Purkinje cell (primary cell): ENCODE measurements at places on chromosomes 5 and 9. TPM values are rescaled to one million over a fixed set of nuclear protein-coding genes. Genes with fewer than 3 reads are reported as not detected.

SHROOM1 gene
- 1.6 and 2.3 TPM in 2 replicates for polyA plus RNA-seq

UBE2QL1 gene
- 32.3 and 36.3 TPM in 2 replicates for polyA plus RNA-seq

MEIKIN gene
- 0.85 and 1.3 TPM in 2 replicates for polyA plus RNA-seq

ABL1 gene
- 1.0 and 3.1 TPM in 2 replicates for polyA plus RNA-seq

CA9 gene
- not detected in 2 replicates for polyA plus RNA-seq

GPR151 gene
- not detected in 2 replicates for polyA plus RNA-seq

SLC6A3 gene
- polyA plus RNA-seq: not detected in 2 replicates

CHSY3 gene
- 4.9 TPM in 1 of 2 replicates, not detected in the other for polyA plus RNA-seq

PDGFRB gene
- 1.7 and 2.1 TPM in 2 replicates for polyA plus RNA-seq

PCDHB14 gene
- 5.3 and 5.4 TPM in 2 replicates for polyA plus RNA-seq

RNF224 gene
- polyA plus RNA-seq: not detected in 2 replicates

NME5 gene
- polyA plus RNA-seq: 113 and 125 TPM in 2 replicates

MYMK gene
- not detected in 2 replicates for polyA plus RNA-seq

CRB2 gene
- not detected in 2 replicates for polyA plus RNA-seq

FBP1 gene
- 0.59 TPM in 1 of 2 replicates, not detected in the other for polyA plus RNA-seq

SPATA31E1 gene
- not detected in 2 replicates for polyA plus RNA-seq

HSD17B3 gene
- polyA plus RNA-seq: not detected in 2 replicates

NRARP gene
- not detected in 2 replicates for polyA plus RNA-seq

TMEM171 gene
- 3.5 TPM in 1 of 2 replicates, not detected in the other for polyA plus RNA-seq

SHOC1 gene
- 0.62 and 0.76 TPM in 2 replicates for polyA plus RNA-seq

ACOT12 gene
- not detected in 2 replicates for polyA plus RNA-seq

DDX4 gene
- polyA plus RNA-seq: not detected in 2 replicates

GRAMD2B gene
- 1.8 and 7.2 TPM in 2 replicates for polyA plus RNA-seq

KLHL9 gene
- 14.5 and 18.2 TPM in 2 replicates for polyA plus RNA-seq

CATSPER3 gene
- not detected in 2 replicates for polyA plus RNA-seq

TMEM215 gene
- polyA plus RNA-seq: 0.69 TPM in 1 of 2 replicates, not detected in the other

ARHGEF37 gene
- 1.1 and 2.3 TPM in 2 replicates for polyA plus RNA-seq

HSPA4 gene
- 142 and 176 TPM in 2 replicates for polyA plus RNA-seq

ORM2 gene
- not detected in 2 replicates for polyA plus RNA-seq

IL17B gene
- polyA plus RNA-seq: not detected in 2 replicates

LCN1 gene
- polyA plus RNA-seq: not detected in 2 replicates

SPZ1 gene
- polyA plus RNA-seq: not detected in 2 replicates

PCDHB4 gene
- 6.0 and 16.8 TPM in 2 replicates for polyA plus RNA-seq

CD14 gene
- polyA plus RNA-seq: 3.2 and 5.5 TPM in 2 replicates

IL13 gene
- polyA plus RNA-seq: not detected in 2 replicates

NAIP gene
- 1.5 and 7.6 TPM in 2 replicates for polyA plus RNA-seq

DOLK gene
- polyA plus RNA-seq: 16.7 and 20.3 TPM in 2 replicates

FAM221B gene
- polyA plus RNA-seq: not detected in 2 replicates

CD72 gene
- not detected in 2 replicates for polyA plus RNA-seq

ERGIC1 gene
- polyA plus RNA-seq: 4.6 and 7.1 TPM in 2 replicates

CETN3 gene
- polyA plus RNA-seq: 63.4 and 70.8 TPM in 2 replicates

PPIC gene
- polyA plus RNA-seq: 17.1 and 19.9 TPM in 2 replicates

FXN gene
- 12.4 and 19.9 TPM in 2 replicates for polyA plus RNA-seq
